Activated gamma-delta T cell treated with anti-CD3 and anti-CD28 coated beads, Interleukin-2, amount 50 U/mL, for 16 hours (primary cell): ENCODE measurements at places on chromosomes 5 and 9.

GRCh38 chr5:66324357-66324756, 180.3 kb downstream of the SREK1 start:
- no peak for DNase-seq

DNA sequence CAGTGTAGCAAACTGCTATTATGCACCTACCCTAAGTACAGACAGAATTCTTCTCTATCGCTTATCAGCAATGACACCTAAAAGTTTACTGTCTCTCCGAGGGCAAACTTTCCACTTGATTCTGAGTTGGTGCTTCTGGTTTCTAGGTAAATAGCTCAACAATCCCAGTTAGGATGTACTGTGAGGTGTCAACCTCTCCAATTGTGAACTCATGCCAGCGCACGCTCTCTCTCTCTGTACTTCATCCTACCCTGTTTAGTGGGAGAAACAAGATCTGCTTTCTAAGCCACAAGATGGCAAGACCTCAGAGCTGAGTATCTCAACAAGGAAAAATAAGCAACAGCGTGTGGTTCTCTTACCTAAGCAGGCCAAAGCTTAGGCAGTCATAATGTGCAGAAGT, 335.3 kb downstream of the SLIT3 start:
- DNase-seq = no peak

GRCh38 chr9:792331-793260, 48.9 kb upstream of the DMRT1 start:
- DNase-seq = no peak

- no peak for DNase-seq
These were observed 405.6 kb upstream of the ZNF608 start for GRCh38 chr5:125152044-125152443.

- DNase-seq = no peak
These were observed 10.6 kb downstream of the PRDM6 start for GRCh38 chr5:123099514-123100151.

- DNase-seq = no peak
These were observed 14.5 kb downstream of the ZSWIM6 start for GRCh38 chr5:61346511-61346910.

DNA sequence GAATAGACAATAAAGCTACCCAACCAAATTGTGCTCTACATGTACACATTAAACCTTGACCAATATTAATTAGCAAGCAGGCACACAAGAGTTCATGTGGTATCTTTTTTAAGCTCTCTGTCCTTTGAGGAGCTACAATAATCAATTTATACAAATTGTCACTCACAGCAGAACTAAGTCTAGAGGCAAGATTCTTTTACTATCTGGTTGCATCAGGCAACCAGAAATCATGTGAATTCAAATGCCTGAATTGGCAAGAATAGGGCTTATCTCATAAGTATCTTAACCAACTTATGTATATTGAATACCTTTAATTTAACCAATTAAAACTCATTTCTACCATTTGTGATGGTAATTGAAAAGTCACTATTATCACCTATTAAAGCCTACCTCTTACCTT, 145.5 kb upstream of the HAPLN1 start:
- no peak for DNase-seq

DNA sequence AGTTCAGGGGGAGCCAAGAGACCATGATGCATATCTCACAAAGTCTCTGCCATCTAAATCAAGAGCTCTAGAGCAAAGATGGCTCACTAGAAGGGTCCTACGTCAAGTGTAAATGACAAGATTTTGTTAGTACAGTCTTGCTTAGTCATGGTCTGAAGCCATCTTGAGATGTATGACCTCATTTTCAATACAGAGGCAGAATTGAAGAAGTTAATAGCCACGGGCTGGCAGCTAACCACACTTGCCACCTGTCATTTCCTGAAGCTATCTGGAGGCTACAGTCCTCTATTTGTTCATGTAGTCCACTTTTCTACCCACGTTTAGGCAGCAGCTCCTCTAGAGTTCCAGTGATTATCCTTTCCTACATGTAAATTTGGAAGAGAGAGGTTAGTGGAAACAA, 231.7 kb upstream of the CDH12 start:
- no peak for DNase-seq

- DNase-seq = no peak
These were observed 21.3 kb downstream of the GPX3 start for GRCh38 chr5:151041577-151042268.

GRCh38 chr9:97441729-97442128, 29.8 kb downstream of the TDRD7 start:
- DNase-seq = no peak

DNA sequence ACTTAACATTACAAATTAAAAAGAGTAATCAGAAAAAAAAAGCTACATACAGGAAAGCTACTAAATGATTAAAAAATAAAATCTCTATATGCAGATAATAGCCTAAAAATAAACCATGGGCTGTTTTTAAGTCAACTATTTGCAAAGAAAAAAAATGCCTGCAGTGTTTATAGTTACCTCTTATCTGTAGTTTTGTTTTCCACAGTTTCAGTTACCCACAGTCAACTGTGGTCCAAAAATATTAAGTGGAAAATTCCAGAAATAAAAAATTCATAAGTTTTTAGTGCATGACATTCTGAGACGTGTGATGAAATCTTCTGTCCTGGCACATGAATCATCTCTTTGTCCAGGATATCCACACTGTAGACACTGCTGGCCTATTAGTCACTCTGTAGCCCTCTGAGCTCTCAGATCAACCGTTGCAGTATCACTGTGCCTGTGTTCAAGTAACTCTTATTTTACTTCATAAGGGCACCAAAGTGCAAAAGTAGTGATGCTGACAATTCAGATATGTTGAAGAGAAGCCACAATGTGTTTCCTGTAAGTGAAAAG, 59.2 kb downstream of the PRELID2 start:
- DNase-seq = no peak

DNA sequence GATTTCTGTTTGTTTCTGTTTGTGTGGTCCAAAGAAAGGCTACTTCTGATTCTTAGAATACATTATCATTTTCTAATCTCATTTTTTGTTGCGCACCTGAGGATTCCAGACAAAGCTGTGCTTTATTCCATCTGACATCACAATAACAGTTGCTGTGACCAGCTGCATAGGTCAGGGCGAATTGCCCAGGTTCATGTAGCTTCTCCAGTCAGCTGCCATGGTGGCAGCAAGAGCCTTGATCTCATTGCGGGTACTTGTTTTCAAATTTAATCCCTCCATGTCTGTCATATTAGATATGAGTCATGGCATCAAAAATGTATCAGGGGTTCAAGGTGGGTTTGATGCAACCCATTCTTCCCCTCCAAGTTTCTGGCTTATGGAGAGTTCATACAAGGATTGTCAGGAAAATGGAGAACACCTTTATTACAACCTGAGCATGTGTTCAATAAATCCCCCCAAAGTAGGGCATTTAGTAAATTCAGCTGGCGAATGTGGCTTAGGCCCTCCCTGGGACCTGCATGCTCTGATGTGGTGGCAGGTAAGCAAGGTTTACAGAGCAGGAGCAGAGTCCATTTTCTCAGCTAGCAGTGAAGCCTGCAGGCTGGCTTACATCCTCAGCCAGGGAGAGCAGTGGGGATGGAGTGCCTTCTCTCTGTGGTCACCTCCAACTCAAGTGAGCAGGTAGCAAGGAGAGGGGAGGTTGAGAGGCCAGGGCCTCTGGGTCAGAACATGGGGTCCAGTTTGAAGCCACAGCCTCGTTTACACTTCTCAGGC, 13.9 kb downstream of the CAVIN4 start:
- DNase-seq = no peak

DNA sequence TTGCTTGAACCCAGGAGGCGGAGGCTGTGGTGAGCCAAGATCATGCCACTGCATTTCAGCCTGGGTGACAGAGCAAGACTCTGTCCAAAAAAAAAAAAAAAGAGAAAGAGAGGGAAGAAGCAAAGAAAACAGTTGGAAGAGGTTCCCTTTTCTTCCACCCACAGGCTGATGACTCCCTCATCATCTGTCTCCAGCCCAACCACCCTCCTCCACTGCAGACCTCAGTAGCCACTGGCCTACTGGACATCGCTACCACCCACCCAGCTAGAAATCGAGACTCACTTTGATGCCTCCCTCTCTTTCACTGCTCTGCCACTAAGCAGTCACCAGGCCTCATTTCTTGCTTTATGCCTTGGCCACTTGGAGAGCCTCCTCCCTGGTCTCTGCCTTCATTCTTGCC, 71.2 kb downstream of the NIPSNAP3B start:
- no peak for DNase-seq

DNA sequence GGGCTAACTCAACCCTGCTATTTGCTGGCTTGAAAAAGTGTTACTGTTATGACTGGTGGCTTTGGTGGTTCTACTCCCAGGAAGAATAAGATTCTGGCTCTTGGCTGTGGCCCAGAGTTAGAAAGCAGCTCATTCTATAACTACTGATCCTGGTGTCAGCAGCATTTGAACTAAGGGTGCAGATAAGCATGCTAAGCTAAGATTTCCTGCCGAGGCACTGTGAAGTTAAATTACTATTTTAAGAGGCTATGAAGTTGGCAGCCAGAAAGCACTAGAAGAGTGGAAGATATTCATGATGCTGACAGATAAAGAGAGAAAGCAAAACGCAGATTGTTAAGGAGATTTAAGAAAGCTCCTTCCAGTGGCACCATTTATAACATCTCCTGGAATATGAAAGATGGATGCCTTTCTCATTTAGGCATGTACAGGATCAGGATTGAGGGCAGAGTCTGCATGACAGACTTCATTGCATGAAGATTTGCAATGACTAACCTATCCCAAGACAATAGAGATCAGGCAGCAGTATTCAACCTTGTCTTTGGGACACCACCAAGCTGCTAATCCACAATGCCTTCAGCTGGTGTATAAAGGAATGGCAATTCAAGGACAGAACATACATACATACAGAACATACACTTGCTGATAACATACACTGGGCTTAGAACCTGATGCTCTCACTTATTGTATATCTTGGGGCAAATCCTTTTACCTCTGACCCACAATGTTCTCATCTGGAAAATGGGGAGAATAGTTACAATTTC, 11.7 kb downstream of the BRINP1 start:
- DNase-seq = no peak

- DNase-seq = no peak
These were observed 81.4 kb downstream of the PGM5 start for GRCh38 chr9:68437785-68438184.

DNA sequence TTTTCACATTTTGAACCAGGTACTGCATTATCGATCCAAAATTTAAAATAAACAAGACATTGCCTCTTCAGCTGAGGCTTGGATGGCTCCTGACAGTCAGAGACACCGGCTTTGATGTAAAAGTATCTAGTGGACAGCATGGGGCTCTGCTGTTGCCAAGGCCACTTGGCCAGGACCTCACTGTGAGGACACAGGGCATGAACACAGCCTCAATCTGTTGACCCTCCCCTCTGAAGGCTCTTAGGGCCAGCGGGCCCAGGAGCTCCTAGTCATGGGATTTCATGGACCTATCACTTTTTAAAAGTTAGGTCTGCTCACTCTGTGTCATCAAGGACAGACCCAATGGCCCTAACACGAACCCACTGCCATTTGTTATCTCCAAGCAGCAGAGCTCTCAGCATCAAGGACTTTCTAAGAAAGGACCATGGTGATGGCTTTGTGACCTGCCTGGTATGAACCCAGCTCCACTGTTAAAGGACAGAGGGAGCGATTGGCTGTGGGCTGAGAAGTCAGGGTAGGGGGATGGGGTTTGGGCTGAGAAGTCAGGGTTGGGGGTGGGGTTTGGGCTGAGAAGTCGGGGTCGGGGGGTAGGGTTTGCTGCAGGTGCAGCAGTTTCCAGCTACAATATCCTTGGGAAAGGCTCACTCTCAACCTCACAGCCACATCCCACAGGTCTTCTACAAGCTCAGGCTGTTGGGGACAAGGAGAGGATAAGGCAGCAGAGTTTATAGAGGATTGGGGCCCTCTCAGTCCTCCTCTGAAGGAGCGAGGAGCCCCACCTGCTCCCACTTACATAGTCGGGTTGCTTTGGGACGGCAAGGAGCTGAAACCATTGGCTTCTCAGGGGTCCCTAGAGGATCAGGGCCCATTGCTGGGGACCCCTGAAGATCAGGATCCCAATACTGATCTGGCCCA, 146.8 kb downstream of the BARX1 start:
- DNase-seq = no peak

GRCh38 chr5:122844136-122844909, 1.1 kb upstream of the SNX24 start:
- DNase-seq = no peak

- no peak for DNase-seq
These were observed 66.2 kb upstream of the SLC1A1 start for GRCh38 chr9:4424038-4424437.

- DNase-seq = no peak
These were observed 23.9 kb downstream of the AMBP start for GRCh38 chr9:114054191-114054690.

- DNase-seq = no peak
These were observed 117.5 kb downstream of the BOD1 start for GRCh38 chr5:173498739-173499470.

DNA sequence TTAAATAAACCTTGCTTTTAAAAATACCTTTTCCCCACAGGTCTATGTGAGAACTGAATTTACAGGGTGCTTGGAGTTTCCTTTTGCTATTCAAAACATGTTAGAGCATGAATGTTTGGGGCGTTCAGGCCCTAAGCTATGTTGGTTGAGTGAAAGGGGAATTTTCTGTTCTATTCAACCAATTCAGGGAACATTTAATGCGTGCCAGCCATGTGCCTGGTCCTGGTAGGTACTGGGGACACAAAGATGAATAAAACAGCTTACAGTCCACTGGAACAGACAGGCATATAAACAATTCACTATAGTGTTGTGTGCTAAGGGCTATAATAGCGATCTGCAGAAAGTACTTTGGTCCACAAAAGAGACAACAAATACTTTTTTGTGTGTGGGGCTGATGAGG, 108.5 kb downstream of the ZSWIM6 start:
- no peak for DNase-seq

- DNase-seq = no peak
These were observed 312.1 kb downstream of the TMEM232 start for GRCh38 chr5:110414360-110414759.

DNA sequence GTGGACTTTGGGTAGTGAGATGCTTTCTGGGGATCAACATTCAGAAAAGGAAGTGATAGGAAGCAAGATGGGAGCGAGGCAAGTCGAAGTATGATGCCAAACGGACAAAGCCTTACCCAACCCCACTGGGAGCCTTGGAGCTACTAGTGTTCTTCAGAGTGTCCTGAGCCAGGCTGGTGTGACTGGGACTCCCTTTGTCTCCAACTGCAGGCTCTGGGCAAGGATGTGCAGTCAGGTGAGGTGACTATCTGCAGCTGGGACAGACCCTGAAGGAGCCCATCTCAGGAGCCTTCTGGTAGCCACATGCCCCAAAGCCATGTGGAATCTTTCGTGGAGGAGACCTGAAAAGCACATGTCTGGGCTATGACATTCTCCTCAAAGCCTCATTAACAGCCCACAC, 360.6 kb downstream of the MTRR start:
- DNase-seq = no peak

GRCh38 chr5:11909471-11909870, 5.2 kb upstream of the CTNND2 start:
- no peak for DNase-seq

- DNase-seq = no peak
These were observed 4.0 kb upstream of the CMYA5 start for GRCh38 chr5:79685627-79686026.

- no peak for DNase-seq
These were observed 38.0 kb upstream of the OSMR start for GRCh38 chr5:38807570-38808483.

GRCh38 chr9:100428871-100429654, 2.1 kb downstream of the MSANTD3 start:
- no peak for DNase-seq
